Nucleus accumbens (tissue), 56 donors: ENCODE measurements at places on chromosomes 7 and 10.

DNA sequence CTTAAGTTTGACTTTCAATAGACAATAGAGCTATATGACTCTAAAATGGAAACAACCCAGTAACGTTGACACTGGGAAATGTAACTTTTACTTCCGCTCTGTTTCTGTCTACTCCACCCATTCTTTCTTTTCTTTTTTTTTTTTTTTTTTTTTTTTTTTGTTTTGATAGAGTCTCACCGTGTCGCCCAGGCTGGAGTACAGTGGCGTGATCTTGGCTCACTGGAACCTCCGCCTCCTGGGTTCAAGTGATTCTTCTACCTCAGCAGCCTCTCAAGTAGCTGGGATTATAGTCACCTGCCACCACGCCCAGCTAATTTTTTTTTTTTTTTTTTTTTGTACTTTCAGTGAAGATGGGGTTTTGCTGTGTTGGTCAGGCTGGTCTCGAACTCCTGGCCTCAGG, 13.9 kb downstream of the PRSS2 start:
- DNase-seq = no peak

DNA sequence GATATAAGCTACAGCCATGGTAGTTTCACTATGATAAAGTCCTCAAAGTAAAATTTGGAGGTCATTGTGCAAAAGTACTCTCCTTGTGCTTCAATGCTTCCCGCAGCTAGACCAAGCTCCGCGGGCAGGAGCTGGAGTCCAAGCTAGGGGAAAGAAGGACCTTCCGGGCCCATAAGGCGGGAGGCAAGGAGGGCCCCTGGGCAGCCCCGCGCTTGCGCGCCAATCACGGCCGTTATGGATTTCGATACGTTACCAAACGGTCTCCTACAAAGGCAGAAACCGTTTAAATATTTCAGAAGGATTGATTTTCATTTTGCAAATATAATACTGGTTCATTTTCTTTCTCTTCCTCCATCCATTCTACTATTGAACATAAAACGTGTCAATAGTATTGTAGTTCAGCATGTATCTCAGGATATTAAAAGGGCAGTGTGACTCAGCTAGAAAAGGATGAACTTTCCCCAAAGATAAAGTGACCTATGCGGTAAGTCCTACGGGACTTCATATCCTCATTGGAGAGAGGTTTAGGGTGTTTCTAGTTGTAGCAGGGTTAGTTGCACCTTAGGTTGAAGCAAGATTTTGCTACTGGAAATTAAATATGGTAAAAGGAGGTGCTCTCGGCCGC, 128.0 kb downstream of the KIF20B start:
- no peak for DNase-seq

GRCh38 chr10:4947635-4948596, 15.3 kb upstream of the AKR1C1 start:
- no peak for DNase-seq

DNA sequence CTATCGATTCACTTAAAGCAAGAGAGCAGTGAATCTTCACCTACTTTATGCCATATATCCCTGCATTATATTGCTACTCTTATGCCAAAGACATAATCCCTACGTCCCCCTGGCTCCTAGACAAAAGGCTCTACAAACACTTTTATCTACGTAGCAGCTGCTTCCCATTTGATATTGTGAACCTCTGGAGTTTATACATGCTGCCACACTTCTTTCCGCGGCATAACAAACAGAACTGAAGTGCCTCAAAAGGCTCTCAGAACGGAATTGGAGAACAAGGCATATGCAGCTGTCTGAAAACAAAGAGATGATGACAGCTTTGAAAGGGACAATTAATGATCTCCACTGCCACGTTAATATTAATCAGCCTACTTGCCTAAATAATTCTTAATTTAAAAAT, 985.6 kb upstream of the LRRN3 start:
- no peak for DNase-seq

DNA sequence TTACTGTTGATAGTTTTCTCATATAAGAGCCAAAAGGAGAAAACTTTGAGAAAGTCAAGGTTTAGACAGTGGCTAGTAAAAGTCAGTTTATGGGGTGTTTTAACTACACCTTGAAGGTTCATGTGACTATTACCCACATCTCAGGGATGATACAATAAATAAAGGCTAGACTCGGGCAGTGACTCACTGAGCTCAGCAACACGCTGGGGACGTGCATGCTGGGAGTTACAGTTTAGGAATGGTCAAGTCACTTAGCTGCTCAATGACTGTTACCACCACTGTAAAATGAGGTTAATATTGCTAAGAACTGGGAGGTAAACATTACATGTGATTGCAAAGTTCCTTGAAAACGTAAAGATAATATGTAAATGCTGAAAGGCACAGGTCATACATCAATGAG, 1254.4 kb upstream of the PHF14 start:
- no peak for DNase-seq

DNA sequence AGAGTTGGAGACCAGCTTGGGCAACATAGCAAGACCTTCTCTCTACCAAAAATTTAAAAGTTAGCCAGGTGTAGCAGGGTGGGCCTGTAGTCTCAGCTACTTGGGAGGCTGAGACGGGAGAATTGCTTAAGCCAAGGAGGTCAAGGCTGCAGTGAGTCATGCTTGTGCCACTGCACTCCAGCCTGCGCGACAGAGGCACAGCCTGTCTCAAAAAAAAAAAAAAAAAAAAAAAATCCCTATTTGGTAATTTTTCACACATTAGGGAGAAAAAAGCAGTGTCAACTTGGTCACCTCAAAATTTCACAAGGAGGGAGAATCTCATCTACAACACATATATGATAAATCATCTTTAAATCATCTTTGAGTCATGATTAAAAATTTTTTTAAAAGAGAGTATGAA, 6.4 kb upstream of the ZNF398 start:
- DNase-seq = no peak

DNA sequence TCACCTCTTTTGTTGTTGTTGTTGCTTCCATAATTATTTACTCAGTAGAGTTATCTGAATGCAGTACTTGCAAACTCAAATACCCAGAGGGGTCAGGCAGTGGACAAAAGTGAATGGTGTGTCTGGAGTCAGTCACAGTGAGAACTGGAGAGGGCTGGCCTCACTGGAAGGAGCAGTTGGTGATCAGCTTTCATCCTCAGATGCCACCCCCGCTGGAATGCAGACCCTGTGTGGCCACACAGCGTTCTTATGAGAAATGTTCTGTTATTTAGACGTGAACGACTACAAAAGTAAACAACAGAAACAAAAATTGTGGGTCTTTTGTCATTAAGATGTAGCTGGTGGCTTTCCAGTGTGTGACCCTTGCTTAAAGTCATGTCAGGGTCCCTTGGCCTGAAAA, 29.6 kb upstream of the VPS41 start:
- no peak for DNase-seq

GRCh38 chr10:88163572-88163971, 300.1 kb downstream of the PTEN start:
- no peak for DNase-seq

- no peak for DNase-seq
These were observed 568.8 kb upstream of the PCDH15 start for GRCh38 chr10:55369670-55370420.

DNA sequence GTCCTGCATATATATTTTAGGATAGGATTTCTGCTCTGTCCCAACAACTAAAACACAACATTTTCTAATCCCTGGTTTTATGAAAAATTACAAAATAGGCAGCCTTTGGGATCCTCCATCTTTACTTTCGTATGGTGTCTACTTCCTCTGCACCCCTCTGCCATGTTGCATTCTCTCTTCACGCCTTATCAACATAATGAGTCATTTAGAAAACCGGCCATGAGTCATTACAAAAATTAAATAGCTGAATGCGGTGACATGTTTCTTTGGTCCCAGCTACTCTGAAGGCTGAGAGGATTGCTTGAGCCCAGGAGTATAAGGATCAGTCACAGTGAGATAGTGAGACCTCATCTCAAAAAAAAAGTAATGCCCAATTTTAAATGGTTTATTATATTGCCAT, 148.1 kb upstream of the CELF2 start:
- DNase-seq = no peak

- no peak for DNase-seq
These were observed 76.2 kb upstream of the TMEM168 start for GRCh38 chr7:112866424-112866823.

DNA sequence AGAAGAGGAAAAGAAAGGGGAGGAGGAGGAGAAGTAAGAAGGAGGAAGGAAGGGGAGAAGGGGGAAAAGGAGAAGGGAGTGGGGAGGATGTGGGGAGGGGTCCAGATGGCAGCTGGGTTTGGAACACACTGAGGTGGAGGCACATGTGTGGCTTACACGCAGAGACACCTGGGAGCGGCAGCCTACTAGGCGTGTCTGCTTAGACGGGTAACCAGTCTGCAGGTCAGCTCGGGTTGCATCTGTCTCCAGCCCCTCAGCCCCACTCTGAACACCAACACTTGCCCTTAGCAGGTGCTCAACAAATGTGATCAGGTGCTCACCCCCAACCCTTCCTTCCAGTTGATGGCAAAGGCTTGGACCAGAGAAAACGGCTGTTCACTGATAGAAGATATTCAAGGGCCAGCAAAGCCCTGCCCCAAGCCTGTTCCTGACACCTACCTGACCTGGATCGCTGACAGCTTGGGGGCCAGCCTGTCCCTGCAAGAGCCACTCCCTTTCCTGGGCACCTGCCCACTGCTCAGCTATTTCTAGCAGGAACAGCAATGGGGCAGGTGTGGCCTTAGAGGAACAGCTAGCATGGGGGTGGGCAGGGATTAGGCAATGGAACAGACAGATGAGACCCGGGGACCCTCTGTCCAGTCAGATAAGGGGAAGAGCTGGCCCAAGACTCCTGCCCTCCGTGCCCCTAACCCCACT, 70.5 kb downstream of the SH3PXD2A start:
- no peak for DNase-seq

DNA sequence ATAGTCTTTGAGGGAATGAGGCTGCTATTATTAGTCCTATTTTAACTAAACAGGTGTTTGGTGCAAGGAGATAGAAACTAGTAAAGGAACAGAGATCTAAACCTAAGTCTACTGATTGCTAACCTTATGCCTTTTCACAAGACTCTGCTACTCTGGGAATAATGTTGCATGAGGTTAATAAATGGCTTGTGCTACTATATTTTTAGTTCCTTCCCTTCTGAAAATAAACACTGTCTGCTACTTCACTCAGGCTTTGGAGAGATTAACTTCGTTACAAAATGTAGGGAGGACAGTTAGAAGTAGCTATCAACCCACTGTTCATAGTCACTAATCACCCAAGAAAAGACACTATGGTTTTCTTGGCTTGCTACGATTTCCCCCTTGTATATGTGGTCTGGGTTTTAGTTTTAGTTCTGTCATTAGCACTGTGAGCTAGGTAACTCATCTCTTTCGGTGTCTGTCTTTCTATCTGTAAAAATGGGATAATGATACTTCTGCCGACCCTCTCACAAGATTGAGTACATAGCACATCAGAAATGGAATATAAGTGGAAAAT, 296.2 kb downstream of the LRRTM3 start:
- DNase-seq = no peak

DNA sequence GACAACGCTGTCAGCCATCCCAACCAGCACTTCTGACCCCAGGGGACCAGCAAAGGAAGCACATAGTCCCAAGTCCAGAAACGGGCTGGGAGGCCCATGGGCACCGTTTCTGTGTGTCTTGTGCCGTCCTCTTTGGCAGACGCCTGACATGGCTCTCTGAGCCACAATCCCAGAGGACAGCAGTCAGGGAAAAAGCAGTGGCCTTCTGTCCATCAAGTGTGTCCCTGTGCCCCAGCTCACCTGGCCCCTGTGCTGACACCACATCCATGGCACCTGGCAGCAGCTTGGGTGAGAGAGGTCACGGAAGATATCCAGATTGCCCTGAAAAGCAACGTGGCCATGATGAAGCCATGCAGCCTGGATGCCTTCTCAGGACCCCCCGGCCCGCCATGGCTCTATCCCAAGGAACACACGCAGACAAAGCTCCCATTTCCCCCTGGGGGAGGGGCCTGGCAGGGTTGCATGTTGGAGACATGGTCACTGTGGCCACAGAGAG, 38.1 kb upstream of the ANTXRL start:
- no peak for DNase-seq
